Stimulated activated effector memory CD8-positive, alpha-beta T cell treated with anti-CD3 and anti-CD28 coated beads, Interleukin-12 subunit alpha, Interleukin-12 subunit beta, amount 100 ng/mL, for 72 hours (primary cell): ENCODE measurements at places on chromosomes 12 and 14.

- no peak for DNase-seq
Observed at GRCh38 chr12:80648881-80649280, 58.6 kb upstream of the MYF6 start.

- DNase-seq, result peak; percentile 32
Observed at GRCh38 chr12:94649349-94650142, 811 bp downstream of the TMCC3 start.

- no peak for DNase-seq
Observed at GRCh38 chr12:26153421-26154154, 28.8 kb upstream of the BHLHE41 start.

DNA sequence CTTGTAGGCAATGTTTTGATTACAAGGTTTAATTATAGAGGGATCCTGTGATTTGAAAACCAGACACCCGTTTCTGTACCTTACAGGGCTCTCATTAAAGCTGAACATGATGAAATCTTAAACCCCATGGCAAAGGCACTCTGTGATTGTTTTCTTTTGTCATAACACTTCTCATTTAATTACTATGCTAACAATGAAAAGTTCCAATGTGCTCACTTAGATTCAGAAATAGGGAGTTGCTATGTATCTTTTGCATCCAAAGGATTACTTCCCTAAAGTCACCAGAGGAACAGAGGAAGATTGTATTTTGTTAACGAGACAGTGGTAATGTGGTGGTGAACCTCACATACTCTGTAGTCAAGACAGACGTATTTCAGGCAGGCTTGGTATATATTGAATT is 81.5 kb upstream of the MYF6 start:
- no peak for DNase-seq

- DNase-seq, result peak; percentile 46
Observed at GRCh38 chr14:88168498-88169165, 154.4 kb downstream of the KCNK10 start.

DNA sequence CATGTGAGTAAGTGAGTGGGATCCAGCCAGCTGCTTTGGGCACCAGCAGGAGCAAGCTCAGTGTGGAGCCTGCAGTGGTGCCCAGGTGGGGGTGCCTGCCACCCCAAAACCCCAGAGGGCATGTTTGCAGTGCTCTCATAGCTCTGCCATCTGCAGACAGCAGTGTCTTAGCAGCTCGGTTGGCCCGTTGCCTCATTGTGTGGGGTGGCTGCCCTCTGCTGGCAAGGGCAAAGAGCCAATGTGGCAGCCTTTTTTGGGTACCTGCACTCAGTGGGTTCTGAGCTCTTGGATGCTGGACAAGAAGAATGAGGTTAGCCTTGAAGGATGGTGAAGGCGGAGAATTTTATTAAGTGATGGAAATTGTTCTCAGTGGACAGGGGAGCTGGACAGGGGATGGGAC is 52.3 kb downstream of the NEUROD4 start:
- DNase-seq, result peak; percentile 76

DNA sequence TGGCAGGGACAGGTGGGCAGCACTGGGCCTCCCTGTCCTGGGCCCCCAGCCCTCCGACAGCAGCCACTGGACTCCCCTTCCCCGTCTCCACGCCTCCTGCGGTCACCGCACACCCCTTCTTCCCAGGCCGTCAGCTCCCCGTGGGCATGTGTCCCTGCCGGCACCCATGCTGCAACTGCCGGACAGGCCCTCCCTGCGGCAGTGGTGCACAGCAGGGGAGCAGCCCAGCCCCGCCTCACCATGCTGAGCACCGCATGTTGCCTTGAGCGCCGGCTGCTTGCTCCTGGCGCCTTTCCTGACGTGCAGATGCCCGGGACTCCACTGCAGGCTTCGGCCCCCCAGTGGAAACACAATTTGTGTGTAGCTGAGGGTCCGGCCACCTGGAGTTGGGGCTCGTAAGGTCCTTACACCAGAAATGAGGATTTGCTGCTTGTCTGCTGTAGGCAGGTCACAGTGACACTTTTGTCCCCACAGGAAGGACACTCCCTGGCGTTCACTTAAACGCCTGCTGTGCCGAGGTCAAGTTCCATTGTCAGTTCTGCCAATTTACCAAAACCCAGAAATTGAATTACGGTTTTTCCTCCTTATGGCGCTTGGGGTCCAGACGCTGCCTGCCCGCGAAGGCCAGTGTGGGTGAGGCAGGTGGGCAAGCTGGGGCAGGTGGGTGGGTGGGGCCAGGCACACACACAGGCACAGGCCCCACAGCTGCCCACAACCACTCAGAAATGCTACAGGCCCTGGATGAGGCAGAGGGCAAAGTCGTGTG is 28.2 kb upstream of the MMP17 start:
- no peak for DNase-seq

DNA sequence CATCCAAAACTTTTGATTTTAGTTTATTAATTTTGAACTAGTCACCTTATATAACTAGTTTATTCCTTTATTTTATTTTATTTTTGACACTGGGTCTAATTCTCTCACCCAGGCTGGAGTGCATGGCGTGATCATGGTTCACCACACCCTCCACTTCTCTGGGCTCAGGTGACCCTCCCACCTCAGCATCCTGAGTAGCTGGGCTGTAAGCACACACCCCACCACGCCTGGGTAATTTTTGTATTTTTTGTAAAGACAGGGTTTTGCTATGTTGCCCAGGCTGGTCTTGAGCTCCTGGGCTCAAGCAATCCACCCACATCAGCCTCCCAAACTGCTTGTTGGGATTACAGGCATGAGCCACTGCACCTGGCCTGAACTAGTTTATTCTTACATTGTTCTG is 17.3 kb downstream of the PCNX1 start:
- no peak for DNase-seq

DNA sequence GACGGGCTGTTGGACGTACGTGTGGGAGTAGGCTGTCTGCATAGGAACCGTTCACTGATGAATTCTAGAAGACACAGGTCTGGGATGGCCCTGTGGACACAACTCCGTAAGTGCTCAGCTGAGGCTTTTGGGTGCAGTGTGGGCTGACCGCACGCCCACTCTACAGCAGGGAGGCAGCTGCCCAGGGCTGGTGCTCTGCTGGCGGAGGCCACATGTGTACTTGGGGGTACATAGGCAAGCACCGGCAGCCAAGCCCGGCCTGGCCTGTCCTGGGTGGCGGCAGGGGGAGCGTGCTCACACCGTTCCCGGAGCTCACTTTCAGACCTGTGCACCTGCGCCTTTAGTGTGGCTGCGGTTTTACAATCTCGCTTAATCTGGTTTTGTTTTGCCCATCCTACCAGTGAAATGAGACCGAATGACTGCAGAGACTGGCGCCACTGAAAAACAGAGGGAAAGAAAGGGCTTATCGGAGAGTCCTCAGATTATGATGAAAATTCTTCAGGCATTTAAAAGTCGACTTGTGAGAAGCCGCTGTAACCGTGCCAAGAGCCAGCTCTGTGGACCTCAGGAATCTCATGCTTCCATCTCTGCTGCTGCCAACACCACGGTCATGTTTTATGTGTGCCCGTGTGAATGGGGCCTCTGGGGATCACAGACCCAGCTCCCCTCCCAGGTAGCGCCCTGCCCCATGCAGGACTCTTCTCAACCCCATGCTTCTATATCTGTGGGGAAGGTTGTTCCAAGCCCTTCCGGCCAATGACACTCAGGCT is 45.8 kb downstream of the SSH1 start:
- DNase-seq, result no peak

- DNase-seq, result no peak
Observed at GRCh38 chr12:118866346-118866745, 115.0 kb upstream of the SRRM4 start.

DNA sequence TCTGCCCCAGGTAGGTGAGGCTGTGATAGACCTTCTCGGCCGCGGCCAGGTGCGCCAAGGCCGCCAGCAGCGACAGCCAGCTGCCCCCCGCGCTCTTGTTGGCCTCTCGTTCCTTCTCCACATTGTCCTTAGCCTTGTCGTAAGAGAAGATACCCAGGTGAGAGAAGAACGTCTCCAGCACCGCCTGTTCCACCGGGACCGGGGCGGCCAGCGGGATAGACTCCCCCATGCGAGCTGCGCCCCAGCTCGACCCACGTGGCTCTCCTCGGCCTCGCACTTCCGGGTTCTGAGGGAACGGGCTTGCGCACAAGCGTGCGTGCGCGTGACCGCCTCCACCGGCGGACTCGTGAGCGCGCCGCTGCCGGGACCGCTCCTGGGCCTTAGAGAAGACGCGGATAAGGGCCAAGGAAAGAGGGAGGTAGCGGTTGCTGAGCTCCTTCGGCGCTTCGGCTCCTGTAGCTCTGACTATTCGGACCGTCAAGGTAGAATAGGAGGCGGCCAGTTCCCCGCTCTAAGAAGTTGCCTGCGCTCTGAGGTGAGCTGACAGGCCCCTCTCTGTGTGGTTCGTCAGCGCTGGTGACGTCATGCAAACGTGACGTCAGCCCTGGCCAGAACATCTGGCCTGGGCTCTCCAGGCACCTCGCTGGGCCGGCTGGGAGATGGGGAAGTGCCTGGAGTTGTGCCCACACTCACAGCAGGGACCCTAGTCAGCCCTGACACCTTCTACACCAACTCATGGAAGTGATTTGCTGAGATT is at the start of gene KICS2:
Gene KICS2, minus strand, starts transcription at position 288 of the 757 bp plus-strand sequence. Its CDS starts 59 bp downstream, at position 229.
- DNase-seq, result peak; percentile 93

DNA sequence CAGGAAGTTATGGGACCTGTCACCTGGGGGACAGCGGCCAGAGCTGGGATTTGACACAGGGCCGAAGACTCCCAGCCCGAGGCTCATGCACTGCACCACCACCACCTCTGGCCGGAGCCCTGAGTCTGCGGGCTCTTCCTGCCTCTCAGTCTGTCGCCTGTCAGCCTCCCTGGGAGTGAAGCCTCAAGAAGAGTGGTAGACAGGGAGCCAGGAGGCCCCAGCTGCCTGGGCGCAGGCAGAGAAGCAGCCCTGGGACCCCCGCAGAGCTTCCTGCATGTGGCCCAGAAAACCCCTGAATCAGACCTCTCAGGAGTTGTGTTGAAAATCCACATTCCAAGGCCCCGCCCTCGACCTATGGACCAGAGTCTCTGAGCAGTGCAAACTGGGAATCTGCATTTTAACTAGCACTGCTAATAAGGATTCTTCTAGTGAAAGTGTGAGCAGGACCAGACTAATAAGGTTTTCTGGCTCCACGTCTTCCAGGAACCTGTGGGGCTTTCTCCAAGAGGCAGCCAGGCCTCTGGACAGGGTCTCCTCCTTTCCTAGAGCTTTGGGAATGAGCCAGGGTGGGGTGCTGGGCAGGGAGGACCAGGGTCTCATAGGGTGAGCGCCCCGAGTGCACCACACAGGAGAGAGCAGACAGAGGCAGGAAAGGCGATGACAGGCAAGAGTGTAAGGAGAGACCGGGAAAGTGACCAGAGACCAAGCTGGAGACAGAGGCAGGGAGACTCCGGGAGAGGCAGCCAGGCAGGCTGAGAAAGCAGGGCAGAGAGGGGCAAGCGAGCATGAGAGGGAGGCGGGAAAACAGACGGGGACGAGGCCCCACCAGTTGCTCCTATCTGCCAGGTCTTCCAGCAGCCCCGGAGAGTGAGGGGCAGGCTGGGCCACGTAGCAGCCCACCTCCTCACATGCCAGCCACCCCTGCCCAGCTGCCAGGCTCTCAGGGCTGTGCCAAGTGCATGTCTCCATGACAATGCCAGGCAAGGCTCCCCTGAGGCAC is 112.4 kb downstream of the BCL11B start:
- DNase-seq, result no peak

GRCh38 chr12:16300736-16301135 is 23.3 kb upstream of the SLC15A5 start:
- no peak for DNase-seq

- no peak for DNase-seq
Observed at GRCh38 chr12:123232472-123232806, 502 bp downstream of the MPHOSPH9 start.

GRCh38 chr14:71574976-71575375 is 357.3 kb upstream of the RGS6 start:
- no peak for DNase-seq

DNA sequence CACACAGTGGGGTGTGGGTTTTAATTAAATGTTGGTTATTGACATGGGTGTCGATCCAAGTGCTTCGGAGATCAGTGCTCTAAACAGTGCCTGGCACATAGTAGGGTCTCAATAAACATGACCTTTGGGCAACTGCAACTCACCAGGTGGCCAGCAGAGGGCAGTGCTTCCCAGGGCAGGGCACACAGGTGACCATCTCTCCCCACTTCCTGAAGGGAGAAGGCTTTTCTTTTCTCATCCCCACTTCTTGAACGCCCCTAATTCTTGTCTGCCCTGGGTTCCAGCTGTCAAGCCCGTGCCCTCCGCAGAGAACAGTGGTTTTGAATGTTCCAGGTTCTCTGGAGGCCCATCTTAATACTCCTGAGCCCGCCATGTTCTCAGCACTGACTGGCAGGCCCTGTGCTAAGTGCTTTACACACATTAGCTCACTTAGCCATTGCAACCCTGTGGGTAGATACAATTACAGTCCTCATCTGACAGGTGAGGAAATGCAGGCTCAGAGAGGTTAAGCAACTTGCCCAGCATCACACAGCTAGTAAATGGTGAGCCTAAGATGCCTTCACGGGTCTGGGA is 16.3 kb downstream of the RAPGEF3 start:
- peak; percentile 90 for DNase-seq
